ENCODE measurements at places on chromosomes 12 and 14.
A peak's percentile ranks its signal among the peaks of the same experiment; 100 is the strongest.

DNA sequence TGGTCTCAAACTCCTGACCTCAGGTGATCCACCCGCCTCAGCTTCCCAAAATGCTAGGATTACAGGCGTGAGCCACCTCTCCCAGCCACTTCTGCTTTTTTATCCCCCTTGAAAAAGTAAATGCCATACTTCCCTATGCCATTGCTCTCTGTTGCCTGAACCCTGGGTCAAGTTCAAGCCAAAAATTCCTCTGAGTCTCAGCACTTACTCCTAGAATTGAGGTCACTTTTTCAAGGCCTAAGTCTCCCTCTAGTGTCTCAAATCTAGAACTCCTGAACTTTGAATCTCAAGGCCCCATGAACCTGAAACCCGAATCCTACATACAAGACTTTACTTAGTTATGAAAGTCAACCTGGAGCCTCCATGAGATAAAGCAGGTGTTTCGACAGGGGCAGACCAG lies 1.4 kb upstream of the APOBEC1 start:
- DNase-seq, result no peak

- no peak for DNase-seq
Measured at GRCh38 chr14:75752907-75753594, 92.0 kb downstream of the TTLL5 start.

DNA sequence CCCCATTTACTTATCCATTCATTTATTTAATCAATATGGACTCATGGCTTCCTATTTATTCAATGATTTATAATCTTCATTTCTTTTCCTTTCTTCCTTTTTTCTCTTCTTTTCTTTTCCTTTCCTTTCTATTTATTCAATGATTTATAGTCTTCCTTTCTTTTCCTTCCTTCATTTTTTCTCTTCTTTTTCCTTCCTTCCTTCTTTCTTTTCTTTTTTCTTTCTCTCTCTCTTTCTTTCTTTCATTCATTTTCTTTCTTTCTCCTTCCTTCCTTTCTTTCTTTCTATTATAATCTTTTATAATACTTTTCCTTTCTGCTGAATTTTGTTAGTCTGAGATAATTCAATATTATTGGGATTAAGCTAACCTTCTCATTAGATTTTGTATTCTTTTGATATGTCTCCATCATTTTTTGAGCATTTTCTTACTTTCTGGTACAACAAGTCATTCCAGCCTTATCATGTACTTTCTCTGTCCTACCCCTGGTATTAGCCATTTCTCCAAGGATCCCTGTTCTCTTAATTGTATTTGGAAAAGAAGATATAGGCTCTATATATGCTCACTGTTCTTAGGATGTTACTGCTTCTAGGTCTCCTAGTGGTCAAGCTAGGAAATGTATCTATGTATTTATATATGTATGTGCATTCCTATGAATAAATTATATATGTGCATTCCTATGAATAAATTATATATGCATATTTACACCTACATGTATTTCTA lies 12.1 kb downstream of the LACRT start:
- DNase-seq, result no peak

GRCh38 chr12:13126494-13126893 lies 23.0 kb upstream of the GSG1 start:
- no peak for DNase-seq

- peak; percentile 61 for DNase-seq
Measured at GRCh38 chr14:104665657-104666522, 23.5 kb upstream of the INF2 start.

- DNase-seq, result no peak
Measured at GRCh38 chr12:23084236-23084995, 459.4 kb downstream of the ETNK1 start.

GRCh38 chr12:109767991-109768900 lies 54.6 kb downstream of the FAM222A start:
- DNase-seq, result no peak

- no peak for DNase-seq
Measured at GRCh38 chr14:105219753-105220152, 28.6 kb upstream of the BTBD6 start.

DNA sequence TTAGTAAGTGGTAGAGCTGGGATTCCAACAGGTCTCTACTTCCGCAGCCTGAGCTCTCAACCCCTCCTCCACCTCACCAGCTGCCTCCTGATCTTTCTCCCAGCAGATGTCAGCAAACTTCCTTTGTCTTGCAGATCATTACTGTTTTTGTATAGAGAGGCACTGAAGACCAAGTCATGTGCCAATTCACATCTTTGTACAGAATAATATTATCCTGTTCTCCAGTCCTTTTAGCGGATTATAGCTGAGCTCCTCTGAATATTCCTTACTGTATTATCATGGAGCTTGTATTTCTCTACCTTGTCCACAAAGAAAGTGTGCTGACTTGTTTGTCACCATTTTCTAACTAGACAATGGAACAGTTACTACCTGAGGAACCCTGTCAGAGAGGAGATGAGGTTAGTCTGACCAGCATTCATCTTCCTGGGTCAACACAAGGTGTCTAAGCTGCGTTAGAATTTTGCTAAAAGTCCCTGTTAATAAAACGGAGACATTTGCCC lies 142.3 kb upstream of the ARHGAP5 start:
- peak; percentile 37 for DNase-seq

- DNase-seq, result peak; percentile 32
Measured at GRCh38 chr14:75427482-75428229, at the start of gene JDP2. Gene JDP2 (plus strand): TSS chr14:75428022. CDS start chr14:75437921, 9,899 bp downstream.

DNA sequence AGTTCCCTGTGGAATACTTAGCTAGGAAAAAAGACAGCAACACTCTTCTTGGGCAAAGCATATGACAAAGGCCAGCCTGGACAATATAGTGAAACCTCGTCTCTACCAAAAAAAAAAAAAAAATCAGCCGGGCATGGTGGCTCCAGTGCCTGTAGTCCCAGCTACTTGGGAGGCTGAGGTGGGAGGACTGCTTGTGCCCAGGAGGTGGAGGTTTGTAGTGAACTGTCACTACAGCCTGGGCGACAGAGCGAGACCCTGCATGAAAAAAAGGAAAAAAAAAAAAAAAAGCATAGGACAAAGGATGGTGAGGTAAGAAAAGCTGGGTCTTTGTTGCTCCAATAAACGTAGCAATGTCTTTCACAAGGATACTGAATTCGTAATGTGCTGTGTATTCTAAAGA lies 1.1 kb downstream of the TXNDC16 start:
- no peak for DNase-seq

DNA sequence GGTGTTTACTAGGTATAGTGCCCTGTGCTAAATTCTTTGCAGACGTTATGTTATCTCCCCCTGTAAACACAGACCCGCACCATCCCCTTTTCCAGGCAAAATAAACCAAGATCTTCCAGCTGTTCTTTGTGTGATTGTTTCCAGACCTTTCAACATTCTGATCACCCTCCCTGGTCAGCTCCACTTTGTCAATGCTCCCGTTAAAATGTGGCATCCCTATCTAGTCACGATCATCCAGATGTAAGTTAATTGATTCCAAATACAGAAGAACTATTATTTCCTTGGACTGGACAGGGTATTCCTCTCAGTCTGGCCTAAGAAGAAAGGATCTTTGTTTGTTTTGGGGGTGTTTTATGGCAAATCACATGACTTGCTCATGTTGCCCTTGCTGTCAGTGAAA lies 127.6 kb upstream of the ARID2 start:
- DNase-seq, result no peak

GRCh38 chr12:54749191-54749818 lies 101.1 kb upstream of the DCD start:
- peak; percentile 71 for DNase-seq

DNA sequence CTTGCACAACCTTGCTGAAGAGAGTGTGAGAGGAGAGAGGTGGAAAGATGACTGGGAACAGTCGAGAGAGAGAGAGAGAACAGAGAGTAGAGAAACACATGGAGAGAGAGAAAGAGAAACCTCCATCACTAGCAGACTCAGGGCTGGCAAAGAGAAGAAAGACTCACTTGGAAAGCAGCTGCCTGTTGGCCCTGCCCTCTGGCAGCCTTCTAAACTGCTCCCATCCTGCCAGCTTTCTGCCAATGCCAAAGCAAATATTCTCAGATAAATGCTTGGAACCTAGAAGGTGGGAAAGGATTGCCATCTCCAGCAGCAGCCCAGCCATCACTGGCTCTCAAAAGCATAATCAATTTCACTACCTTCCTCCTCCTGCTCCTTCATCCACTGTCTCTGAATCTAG lies 107.9 kb upstream of the WSCD2 start:
- DNase-seq, result no peak

- DNase-seq, result no peak
Measured at GRCh38 chr12:26233631-26234030, 38.3 kb downstream of the SSPN start.

GRCh38 chr14:78834766-78835451 lies 664.7 kb downstream of the NRXN3 start:
- DNase-seq, result no peak

- DNase-seq, result no peak
Measured at GRCh38 chr12:96416033-96416799, 16.0 kb upstream of the CDK17 start.

DNA sequence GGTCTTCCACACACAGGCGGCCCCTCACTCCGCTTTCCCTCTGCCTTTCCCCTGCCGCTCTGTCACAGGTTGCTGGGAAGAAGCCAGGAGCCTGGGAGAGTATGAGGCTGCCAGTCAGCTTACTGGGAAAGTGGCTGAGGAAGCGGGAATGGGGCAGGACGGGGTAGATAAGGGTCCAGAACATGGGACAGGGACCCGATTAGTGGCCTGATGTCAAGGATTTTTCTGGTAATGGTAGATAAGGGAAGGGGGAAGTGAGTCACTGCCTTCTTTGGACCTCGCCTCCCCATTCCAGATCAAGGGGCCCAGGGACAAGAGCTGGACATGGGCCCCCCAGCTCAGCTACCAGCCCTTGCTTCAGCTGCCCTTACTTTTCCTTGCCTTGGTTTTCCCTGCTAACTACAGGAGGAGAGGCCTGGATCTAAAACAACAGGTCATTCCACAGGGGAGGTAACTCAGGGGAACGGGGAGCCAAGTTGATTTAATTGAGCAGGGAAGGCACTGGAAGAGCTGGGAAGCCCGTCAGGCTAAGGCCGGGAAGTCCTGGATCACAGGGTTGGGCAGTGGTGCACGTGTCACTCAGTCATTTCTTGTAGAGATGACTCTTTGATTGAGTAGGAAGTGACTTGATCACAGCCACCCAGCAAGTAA lies 3.5 kb upstream of the LPAR5 start:
- DNase-seq, result no peak

GRCh38 chr12:131076296-131076695 lies 122.6 kb downstream of the ADGRD1 start:
- no peak for DNase-seq

GRCh38 chr12:14840616-14841015 lies 2.7 kb downstream of the ART4 start:
- no peak for DNase-seq

GRCh38 chr14:104164041-104164440 lies 25.7 kb downstream of the KIF26A start:
- DNase-seq, result no peak

DNA sequence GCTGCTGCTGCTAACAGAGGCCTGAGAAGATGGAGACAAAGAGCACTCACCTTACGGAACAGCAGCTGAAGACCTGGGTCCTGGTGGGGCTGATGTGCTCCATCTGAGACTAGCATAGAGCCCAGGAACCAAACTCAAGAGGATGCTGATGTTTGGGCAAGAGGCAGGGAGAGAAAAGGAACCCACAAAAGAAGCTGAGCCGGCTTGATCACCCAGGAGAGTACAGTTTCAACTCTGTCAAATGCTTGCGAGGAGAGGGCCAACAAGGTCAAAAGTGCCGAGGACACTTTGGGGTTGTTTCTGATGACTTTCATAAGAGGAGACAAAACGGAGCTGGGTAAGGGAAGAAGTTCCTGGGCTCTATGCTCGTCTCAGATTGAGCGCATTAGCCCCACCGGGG lies 17.3 kb upstream of the NT5DC3 start:
- no peak for DNase-seq

- no peak for DNase-seq
Measured at GRCh38 chr14:33642080-33642479, 308.8 kb downstream of the EGLN3 start.

DNA sequence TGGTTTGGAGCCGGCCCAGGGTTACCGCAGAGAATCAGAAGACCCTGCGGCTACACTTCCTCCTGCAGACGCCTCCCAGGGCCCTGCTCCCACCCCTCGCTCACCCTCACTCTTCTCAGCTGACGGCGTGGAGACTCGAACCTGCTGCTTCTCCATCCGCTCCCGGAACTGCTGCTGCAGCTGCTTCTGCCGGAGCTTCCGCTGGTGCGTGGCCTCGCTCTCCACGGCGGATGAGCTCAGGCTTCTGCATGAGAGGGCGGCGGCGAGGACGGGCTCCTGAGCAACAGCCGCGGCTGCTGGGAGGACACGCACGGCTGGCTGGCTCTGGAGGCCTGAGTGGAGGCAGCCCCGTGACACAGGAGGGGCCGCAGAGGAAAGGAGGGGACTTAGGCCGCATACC lies 33.3 kb downstream of the RAD52 start:
- DNase-seq, result no peak

- no peak for DNase-seq
Measured at GRCh38 chr14:29205658-29206057, 439.1 kb downstream of the FOXG1 start.

DNA sequence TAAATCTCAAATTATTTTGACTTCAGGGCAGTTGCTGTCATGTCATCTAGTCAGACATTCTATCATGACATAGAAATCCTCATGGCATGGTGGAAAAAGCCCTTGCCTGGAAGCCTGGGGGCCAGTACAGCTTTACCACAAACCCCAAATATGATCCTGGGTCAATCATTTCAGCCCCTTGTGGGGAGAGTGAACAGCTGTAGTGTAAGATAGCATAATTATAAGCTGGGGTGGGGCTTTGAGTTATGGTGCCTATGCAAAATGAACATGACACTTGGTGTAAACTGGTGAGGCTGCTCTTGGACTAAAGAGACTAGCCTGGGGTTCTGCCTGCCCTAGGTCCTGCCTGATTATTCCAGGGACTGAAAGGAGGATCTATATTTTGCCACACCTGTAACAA lies 207.7 kb upstream of the DDHD1 start:
- DNase-seq, result no peak

- DNase-seq, result no peak
Measured at GRCh38 chr12:6450091-6450868, 1.6 kb upstream of the TAPBPL start.

DNA sequence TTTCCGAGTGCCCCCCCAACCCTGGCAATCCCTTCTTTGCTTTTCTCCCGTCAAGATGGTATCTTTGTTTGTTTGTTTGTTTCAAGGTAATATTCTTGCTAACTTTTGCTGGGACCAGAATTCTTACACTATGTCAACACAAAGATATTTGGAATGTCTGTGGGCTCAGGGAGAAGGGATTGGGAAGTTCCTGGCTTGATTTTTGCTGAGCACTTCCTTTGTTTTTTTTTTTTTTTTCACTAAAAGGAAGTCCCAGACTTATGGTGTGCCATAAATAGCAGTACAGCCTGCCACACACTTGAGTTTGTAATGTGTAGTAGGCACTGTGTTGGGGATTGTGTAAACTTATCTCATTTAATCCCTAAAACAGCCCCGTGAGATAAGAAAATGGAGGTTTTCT lies 11.2 kb upstream of the RNU6-7 start:
- no peak for DNase-seq

GRCh38 chr14:91613459-91614112 lies 103.5 kb upstream of the PPP4R3A start:
- no peak for DNase-seq

Data from CD4-positive, alpha-beta T cell treated with Interleukin-17A for 1 hour (primary cell).